ENCODE measurements at places on chromosomes 12 and 14. TPM values are rescaled to one million over a fixed set of nuclear protein-coding genes. Genes with fewer than 3 reads are reported as not detected.

GRCh38 chr12:103905730-103906349 lies 24.4 kb upstream of the HSP90B1 start:
- H3K27ac ChIP-seq: no peak overlapping the region
- DNase-seq: no peak
- H3K36me3 ChIP-seq: no peaks in the 10 kb centered on the region
- H3K4me3 ChIP-seq: no peak overlapping the region
- peaks cover 9% of the 10 kb centered on the region for H3K27me3 ChIP-seq
- peaks cover 35% of the 10 kb centered on the region for H3K4me1 ChIP-seq

DNA sequence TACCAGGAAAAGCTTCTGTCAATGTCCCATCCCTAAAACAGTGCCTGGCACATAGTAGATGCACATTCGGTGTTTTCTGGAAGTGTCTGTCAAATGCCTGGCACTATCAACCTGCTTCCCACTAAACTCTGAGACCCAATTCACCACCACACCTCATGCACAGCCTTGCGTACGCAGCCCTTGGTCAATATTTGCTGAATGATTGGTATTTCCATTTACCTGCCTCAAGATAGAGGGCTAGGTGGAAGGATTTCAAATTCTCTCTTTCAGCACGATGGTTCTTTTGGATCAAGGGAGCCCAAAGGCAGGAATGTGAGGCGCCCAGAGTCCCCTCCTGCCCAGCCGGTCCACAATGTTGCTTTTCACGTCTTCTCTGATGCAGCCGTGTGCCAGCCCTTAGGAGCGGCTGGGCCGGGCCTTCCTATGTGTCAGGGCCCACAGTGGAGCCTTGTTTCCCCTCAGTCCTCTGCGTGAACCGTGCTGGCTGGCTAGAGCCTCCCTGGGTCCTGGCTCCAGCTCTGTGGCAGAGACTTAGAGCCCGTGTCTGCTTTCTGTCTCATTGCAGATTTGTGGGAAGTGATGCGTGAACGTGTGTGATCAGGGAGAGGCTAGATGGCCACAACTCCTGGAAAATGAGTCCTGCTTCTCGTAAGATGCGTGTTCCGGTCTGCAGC lies 99.9 kb upstream of the RFLNA start:
- peaks cover 52% of the 10 kb centered on the region for H3K27me3 ChIP-seq
- DNase-seq: no peak
- peaks cover 6% of the 10 kb centered on the region for H3K36me3 ChIP-seq

Gene CLEC6A
- not detected for total RNA-seq

- no peaks in the 10 kb centered on the region for H3K4me1 ChIP-seq
- peaks cover 1% of the 10 kb centered on the region for H3K27me3 ChIP-seq
- H3K4me3 ChIP-seq: no peak overlapping the region
- no peak overlapping the region for H3K27ac ChIP-seq
- H3K36me3 ChIP-seq: no peaks in the 10 kb centered on the region
These were observed 91.0 kb downstream of the SLC8A3 start for GRCh38 chr14:70097576-70098249.

GRCh38 chr14:58104808-58105207 lies 47.2 kb downstream of the ARMH4 start:
- H3K27ac ChIP-seq: no peak overlapping the region
- peak; percentile 74 for DNase-seq
- peaks cover 6% of the 10 kb centered on the region for H3K27me3 ChIP-seq

DNA sequence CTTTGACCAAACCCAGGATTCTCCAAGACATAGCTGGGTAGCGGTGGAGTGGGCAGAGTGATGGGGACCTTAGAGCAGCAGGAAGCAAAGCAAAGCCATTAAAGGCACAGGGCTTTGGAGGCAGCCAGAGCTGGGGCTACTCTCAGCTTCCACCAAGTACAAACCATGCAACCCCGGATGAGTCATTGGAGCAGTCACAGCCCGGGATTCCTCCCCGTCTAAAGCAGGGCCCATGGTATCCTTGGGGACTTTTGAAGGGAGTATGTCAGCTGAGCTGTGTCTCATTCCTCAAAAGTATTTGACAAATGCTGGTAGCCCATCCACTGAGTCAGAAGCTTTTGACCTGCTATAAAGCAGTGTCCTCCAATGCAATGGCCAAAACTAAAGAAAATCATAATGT lies 9.7 kb upstream of the IFI27 start:
- DNase-seq: peak; percentile 83
- peak overlapping the region; percentile 78 for H3K27ac ChIP-seq
- H3K36me3 ChIP-seq: peaks cover 8% of the 10 kb centered on the region
- H3K4me1 ChIP-seq: peaks cover 31% of the 10 kb centered on the region
- no peaks in the 10 kb centered on the region for H3K27me3 ChIP-seq

Gene CLEC4D
- total RNA-seq: not detected

DNA sequence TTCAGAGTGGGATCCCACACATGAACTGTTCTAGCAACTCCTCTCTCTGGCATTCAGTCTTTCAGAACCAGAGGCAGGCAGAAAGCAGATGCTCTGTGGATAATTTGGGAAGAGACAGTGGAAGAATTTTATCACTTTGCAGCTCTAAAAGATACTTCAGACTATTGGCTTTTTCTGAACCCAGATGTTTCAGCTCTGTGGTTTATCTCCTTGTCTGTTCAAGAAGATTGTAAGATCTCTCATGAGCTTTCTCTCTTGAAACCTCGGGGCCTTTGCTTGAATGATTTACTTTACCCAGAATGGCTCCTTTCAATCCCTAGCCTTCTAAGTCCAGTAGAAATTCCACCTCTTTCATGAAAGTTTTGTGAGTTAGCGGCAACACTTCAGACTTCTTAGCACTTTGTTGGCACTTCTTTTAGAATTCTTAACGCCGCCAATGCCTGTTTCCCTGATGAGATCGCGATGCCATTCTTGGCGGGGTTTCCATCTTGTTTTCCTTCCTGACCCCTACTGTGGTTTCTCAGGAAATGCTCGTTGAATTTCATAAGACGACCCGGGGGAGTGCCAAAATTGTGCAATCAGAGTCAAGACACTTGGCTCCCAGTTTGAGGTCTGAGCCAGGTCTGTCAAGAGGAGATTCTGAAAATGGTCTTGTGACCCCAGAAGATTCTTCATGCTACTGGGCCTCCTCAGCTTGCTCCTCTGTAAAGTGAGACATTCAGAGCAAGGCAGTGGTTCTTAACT lies 107.0 kb upstream of the PRICKLE1 start:
- no peaks in the 10 kb centered on the region for H3K36me3 ChIP-seq
- no peaks in the 10 kb centered on the region for H3K4me1 ChIP-seq
- H3K27ac ChIP-seq: no peak overlapping the region
- no peak overlapping the region for H3K4me3 ChIP-seq

Gene ACSS3
- total RNA-seq: 0.97 TPM

- H3K27me3 ChIP-seq: no peaks in the 10 kb centered on the region
- no peak for DNase-seq
- no peak overlapping the region for H3K27ac ChIP-seq
These were observed 85.2 kb upstream of the MAX start for GRCh38 chr14:65187421-65188049.

- no peak overlapping the region for H3K4me3 ChIP-seq
- H3K27ac ChIP-seq: peak overlapping the region; percentile 13
- DNase-seq: no peak
- H3K4me1 ChIP-seq: peaks cover 90% of the 10 kb centered on the region
- peaks cover 20% of the 10 kb centered on the region for H3K36me3 ChIP-seq
- no peaks in the 10 kb centered on the region for H3K27me3 ChIP-seq
These were observed 22.1 kb downstream of the ACVR1B start for GRCh38 chr12:51973560-51973959.

DNA sequence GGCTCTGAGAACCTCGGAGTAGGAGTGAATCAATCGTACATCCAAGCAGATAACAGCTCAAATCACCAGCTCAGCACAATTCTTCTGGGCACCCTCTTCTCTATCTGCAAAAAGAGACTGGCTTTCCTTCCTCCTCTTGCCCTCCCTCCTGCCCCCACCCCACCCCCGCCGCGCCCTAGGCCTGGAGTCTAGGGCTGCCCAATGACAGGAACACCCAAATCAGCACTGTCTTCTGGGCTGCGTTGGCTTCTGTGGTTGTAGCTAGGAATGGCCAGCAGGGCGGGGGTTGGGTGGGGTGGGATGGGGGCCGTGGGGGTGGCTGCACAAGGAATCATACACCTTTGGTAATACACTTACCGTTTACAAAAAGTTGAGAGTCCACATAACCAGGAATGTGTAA lies 28.0 kb upstream of the TMCC3 start:
- no peak for DNase-seq
- H3K27me3 ChIP-seq: peaks cover 10% of the 10 kb centered on the region
- no peaks in the 10 kb centered on the region for H3K36me3 ChIP-seq
- no peak overlapping the region for H3K27ac ChIP-seq
- H3K4me1 ChIP-seq: no peaks in the 10 kb centered on the region

DNA sequence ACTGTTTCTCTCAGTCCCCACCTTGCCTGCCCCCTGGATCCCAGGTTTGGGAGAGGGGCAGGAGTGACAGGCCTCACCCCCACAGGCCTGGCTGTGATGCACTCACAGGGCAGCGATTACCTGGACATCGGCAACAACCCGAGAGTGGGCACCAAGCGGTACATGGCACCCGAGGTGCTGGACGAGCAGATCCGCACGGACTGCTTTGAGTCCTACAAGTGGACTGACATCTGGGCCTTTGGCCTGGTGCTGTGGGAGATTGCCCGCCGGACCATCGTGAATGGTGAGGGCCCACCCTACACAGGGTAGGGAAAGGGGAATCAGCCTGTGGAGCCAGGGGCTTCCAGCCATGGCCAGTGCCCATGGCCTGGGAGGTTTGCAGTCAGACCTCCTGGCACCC lies 8.6 kb downstream of the ACVRL1 start:
- H3K27me3 ChIP-seq: no peaks in the 10 kb centered on the region
- no peak for DNase-seq
- no peak overlapping the region for H3K27ac ChIP-seq

Gene CD163
- 0.15 TPM for total RNA-seq
